ENCODE measurements at places on chromosomes 5 and 9.

- no peak for DNase-seq
Measured at GRCh38 chr9:134892221-134892620, 11.6 kb downstream of the FCN2 start.

DNA sequence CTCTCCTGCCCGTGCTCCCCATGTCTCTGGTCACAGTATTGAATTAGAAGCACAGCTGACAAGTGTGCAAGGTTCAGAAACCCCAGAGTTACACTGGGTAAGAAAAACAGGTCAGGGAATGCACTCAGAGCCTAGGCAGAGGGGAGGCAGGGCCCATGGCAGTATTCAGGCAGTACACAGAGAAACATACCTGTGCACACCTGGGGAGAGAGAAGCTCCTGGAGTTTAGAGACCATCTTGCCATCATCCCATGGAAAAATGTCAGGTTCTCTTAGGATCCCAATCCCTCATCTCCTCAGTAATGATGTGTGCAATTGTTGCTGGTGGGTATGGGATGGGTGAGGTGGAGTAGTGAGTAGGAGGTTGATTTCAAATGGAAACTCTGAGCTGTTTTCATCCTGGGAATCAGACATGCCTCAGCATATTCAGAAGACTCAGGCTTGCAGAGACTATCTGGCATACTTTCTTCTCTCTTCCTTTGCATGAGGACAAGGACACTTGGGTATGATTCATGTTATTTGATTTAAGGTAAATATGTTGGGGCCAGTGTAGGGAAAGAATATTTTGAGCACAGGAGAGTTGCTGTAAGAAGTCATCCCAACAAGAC, 228.5 kb downstream of the ESM1 start:
- no peak for DNase-seq

DNA sequence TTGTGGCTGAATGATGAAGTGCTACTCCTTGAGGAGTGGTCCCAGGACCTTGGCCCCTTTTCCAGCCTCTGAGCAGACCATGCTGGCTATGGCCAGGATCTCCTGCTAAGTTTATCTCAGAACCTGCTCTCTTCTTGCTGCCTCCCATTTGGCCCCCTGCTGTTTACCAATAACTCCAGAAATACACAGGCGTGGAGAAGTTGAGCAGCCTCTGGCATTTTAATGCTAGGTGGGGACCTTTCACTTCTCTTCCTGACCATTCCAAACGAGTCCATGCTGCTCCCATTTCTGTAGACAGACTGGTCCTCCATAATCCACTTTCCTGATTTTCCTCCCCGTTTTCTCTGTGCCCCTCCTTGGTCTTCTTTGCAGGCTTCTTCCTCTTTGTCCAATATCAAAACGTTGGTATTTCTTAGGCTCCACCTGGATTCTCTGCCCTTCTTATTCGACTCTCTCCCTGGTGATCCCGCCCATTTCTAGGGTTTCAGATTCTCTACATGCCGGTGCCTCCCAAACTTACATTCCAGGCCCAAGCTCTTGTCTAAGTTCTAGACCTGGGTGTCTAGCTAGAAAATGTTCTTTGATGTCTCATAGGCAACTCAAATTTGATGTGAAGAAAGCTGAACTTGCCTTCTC, 33.4 kb upstream of the TNFAIP8 start:
- peak; percentile 56 for DNase-seq

DNA sequence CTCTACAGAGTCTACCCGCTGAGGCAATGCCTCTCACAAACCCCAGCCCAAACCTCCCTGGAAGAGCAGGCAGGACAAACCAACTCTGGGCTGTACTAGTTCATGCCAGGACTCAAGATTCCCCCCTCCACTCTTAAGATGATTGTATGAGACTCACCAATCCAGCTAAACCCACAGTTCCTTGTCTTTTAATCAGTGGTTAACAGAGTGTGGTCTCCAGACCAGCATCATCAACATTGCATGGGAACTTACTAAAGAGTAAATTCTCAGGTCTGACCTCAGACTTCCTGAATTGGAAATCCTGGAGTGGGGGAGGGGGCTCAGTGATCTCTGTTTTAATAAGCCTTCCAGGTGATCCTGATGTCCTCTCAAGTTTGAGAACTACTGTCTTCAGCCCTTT, 240.9 kb downstream of the GAS1 start:
- no peak for DNase-seq

GRCh38 chr9:77885104-77885672, 146.4 kb downstream of the GNAQ start:
- DNase-seq: no peak

DNA sequence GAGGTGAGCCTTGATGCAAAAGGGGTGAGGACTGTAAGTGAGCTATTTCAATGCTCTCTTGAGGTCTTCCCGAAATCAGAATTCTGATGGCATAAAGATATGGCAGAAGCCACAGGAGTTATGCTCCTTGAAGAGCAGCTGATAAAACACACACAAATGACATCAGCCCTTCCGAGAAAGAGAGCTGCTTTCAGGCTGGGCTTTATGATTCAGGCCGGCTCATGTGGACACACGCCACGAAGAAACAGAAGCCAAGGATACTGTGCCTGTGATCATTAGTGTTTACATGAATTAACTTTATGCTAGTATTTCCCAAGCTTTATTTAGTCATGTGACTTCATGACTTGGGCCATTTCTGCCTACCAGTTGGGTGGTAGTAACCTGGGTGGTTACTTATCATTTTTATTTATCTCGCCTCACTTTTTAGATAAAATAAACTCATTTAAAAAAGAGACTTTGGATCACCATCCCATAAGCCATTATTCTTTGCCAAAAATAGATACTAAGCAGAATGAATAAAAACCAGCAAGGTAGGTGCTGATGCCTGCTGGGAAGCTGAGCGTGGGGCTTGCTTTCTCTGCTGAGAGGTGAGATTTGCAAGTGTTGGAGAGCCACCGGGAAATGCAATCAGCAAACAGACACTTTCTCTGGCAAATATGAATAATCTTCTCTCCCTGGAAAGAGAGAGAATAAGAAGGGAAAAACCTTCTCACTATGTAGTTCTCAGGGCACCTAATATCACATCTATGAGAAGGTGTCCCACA, 73.0 kb upstream of the SLC25A51 start:
- no peak for DNase-seq

GRCh38 chr9:116694785-116695291, 7.7 kb downstream of the TRIM32 start:
- DNase-seq: no peak

- DNase-seq: no peak
Measured at GRCh38 chr9:126298063-126298801, 28.4 kb upstream of the MVB12B start.

DNA sequence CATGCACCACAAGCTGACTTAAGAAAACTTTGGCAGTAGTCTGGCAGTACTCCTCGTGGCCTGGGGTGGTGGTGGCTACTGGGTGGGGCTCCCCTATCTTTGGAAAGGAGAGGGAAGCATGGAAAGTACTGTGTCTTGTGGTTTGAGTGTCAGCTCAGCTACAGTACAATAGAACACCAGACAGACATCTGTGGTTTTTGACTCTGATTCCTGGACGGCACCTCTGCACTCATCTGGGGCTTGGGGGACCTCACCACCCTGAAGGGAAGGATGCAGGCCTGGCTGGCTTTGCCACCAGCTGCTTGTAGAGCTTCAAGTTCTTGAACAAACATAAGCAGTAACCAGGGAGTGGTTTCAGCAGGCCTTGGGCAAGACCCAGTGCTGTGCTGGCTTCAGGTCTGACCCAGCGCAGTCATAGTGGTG, 40.6 kb downstream of the TNFSF8 start:
- DNase-seq: no peak

DNA sequence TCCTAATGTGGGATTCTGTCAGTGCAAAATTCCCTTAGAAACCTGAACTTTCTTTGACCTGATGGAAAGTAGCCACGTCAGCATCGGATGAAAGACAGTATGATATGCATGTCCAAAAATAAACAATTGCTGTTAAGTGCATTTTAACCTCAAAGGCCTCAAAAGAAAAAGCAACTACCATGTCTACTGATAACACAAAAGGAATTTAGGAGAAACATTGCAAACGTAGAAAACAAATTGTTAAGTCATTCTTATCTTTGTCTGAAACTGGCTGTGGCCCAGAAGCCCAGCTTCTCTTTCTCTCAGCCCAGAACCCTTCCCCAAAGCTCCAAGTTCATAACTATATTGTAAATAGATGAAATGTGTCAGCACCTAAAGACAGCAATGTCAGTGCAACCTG, 11.1 kb upstream of the LHFPL2 start:
- DNase-seq: no peak

DNA sequence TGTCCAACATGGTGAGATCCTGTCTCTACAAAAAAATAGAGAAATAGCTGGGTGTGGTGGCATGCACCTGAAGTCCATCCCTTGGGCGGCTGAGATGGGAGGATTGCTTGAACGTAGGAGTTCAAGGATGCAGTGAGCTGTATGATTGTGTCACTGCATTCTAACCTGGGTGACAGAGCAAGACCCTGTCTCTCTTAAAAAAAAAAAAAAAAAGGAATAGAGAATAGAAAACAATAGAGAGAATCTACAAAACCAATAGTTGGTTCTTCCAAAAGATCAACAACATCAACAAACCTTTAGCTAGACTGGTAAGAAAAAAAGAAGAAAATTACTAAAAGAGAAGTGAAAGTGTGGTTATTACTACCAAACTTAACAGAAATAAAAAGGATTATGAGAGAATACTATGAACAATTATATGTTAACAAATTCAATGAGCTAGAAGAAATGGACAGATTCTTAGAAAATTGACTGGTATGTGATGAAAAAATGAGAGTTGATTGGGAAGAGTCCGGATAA, 8.1 kb upstream of the SLC38A9 start:
- no peak for DNase-seq

- DNase-seq: no peak
Measured at GRCh38 chr5:101364469-101364868, 461.4 kb upstream of the ST8SIA4 start.

DNA sequence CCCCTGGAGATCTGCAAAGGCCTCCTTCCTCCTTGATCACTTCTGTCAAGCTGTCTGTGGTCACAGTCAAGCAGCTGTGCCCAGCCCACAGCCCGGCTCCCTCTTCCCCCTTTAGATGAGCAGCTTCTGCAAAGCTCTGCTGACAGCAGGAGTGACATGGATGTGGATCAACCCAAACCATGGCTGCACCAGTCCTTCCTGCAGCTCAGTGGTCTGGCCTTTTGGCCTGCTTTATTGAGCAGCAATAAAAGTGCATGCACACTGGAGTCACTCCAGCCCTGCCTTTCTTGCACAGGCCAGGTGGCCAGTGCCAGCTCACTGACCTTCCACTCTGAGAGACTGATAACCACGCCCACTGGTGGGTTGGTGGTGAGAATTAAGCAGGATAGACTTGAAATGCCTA, 91.3 kb upstream of the OTULINL start:
- no peak for DNase-seq

DNA sequence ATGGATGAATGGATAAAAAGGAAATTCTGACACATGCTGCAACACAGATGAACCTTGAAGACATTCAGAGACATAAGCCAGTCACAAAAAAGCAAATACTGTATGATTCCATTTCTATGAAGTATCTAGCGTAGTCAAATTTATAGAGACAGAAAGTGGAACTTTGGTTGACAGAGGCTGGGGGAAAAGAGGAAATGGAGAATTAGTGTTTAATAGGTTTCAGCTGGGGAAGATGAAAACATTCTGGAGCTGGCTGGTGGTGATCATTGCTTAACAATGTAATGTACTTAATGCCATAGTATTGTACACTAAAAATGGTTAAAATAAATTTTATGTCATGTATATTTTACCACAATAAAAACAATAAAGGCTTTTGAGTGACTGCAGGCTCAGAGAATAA, 24.2 kb downstream of the PPIC start:
- DNase-seq: no peak

DNA sequence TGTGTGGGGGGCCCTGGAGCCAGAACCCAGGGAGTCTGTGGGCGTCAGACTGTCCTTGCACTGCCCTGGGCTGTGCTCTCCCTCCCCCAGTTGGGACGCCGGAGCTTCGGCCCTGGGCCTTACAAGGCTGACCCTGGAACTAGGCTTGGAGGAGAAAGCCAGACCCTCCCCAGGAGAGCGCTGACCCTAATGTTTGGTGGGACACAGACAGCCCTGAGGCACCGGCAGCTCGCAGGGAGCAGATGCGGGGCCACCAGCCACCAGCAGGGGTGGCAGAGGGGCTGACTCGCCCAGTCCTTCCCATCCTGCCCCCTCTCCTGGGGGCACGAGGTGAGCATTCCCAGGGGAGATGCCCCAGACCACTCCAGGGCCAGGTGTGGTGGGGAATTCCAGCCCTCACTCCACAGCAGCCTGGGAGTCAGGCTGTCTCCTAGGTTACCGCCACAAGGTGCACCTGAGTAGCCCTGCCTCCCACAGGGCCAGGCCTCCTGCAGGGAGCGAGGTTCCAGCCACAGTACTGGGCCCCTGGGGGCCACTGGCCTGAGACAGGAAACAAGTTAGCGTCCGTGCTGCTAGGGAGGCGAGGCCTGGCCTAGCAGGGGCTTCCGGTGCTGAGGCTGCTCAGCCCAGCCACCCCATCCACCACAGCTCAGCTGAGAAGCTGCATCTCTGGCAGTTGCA, 134.6 kb downstream of the OLFM1 start:
- DNase-seq: peak; percentile 77

- DNase-seq: peak; percentile 87
Measured at GRCh38 chr9:72041775-72042194, 18.6 kb downstream of the C9orf57 start.

GRCh38 chr5:15366676-15367391, 133.1 kb upstream of the FBXL7 start:
- no peak for DNase-seq

DNA sequence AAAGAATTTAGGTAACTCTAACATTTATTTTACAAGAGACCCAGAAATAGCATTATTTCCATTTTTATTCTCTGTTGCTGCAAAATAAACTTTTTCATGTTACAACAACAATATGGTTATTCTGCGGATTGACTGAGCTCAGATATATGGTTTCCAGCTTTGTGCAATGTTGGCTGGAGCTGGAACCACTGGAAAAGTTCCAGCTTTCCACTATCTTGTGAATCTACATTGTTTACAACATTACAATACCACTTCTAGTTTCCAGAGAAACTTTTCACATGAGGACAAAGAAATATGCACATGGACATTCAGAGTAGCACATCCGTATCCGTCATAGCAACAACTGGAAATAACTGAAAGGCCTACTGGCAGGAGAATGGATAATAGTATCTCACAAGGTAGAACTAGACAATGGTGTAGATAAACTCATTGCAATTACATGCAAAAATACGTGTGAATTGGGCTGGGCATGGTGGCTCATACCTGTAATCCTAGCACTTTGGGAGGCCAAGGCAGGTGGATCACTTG, 436.1 kb upstream of the ADAMTS16 start:
- no peak for DNase-seq

GRCh38 chr5:145293716-145294115, 541.4 kb downstream of the PRELID2 start:
- no peak for DNase-seq

DNA sequence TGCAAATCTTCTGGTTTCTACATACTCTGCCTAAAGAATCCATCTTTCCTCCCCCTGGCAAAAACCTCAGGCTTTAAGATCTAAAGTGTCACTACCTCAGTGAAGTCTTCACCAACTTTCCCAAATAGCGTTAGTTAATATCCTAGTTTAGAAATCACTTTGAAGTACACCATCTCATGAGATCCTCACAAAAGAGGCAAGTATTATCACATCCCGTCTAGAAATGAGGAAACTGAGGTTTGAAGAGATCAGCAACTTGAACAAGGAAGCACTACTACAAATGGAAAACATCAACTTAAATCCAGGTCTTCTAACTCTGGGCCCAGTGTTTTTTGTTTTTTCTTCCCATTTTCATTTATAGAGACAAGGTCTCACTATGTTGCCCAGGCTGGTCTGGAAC, 4.6 kb downstream of the AP3B1 start:
- no peak for DNase-seq
